Stimulated activated CD4-positive, alpha-beta T cell treated with anti-CD3 and anti-CD28 coated beads, Interleukin-12 subunit alpha, Interleukin-12 subunit beta, amount 100 ng/mL, for 24 hours (primary cell): ENCODE measurements at places on chromosomes 6 and 20.

- DNase-seq: no peak
Measured at GRCh38 chr6:111468329-111469012, 14.5 kb downstream of the REV3L start.

DNA sequence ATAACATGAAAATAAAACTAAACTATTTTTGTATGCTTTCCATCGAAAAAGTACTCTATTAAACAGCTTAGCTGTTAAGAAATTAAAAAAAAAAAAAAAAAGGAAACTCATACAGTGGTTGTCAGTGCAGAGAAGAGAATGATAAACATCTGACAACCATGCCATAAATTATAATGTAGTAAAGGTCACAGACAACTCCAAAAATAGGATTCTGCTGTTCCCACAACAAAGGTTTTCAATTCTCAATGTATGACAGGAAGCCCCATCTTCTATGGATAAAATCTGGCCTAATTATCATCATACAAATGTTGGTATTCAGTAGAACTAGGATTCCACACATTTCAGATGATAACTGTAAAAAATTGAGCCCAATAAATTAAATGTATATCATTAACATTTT is 5.0 kb downstream of the PLN start:
- no peak for DNase-seq

- no peak for DNase-seq
Measured at GRCh38 chr20:326645-327185, 1.4 kb downstream of the SOX12 start.

- DNase-seq: peak; percentile 90
Measured at GRCh38 chr20:63979557-63980316, at the start of gene SAMD10. SAMD10 (minus strand) TSS chr20:63979642; CDS start chr20:63979467, 175 bp downstream.

DNA sequence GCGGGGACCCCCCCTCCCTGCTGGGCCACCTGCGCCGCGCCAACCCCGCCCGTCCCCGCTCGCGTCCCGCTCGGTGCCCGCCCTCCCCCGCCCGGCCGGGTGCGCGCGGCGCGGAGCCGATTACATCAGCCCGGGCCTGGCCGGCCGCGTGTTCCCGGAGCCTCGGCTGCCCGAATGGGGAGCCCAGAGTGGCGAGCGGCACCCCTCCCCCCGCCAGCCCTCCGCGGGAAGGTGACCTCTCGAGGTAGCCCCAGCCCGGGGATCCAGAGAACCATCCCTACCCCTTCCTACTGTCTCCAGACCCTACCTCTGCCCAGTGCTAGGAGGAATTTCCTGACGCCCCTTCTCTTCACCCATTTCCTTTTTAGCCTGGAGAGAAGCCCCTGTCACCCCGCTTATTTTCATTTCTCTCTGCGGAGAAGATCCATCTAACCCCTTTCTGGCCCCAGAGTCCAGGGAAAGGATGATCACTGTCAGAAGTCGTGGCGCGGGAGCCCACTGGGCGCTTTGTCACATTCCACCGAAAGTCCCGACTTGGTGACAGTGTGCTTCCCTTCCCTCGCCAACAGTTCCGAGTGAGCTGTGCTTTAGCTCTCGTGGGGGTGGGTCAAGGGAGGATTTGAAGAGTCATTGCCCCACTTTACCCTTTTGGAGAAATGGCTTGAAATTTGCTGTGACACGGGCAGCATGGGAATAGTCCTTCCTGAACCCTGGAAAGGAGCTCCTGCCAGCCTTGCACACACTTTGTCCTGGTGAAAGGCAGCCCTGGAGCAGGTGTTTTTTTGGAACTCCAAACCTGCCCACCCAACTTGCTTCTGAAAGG is 2.1 kb downstream of the VEGFA start:
- peak; percentile 45 for DNase-seq

- no peak for DNase-seq
Measured at GRCh38 chr6:101543796-101544195, 150.3 kb downstream of the GRIK2 start.

- DNase-seq: peak; percentile 34
Measured at GRCh38 chr6:166515072-166515810, 71.2 kb downstream of the RAMACL start.

DNA sequence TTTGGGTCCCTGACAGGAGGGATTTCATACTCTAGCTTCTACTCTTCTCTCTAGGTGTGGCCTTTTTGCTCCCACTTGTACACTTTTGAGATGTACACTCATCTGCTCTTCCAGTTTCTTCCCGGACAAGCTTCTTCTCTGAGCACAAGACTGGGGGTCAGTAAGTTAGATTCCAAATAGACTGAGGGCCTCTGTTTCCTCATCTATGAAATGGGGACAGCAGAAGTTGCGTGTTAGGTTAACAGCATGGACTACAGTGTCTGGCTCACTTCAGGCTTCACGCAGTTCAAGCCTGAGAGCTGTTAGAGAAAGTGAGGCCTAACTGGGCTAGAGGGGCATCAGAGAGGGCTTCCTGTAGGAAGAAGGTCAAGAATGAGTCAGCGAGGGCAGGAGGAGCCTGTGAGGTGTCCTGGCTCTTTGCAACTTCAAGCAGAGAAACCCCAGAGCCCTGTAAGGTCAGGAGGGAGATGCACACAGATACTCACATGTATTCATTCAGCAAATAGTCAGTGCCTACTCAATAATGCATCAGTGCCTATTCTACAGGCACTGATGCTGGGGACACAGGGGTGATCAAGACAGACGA is 20.6 kb downstream of the XKR7 start:
- no peak for DNase-seq

DNA sequence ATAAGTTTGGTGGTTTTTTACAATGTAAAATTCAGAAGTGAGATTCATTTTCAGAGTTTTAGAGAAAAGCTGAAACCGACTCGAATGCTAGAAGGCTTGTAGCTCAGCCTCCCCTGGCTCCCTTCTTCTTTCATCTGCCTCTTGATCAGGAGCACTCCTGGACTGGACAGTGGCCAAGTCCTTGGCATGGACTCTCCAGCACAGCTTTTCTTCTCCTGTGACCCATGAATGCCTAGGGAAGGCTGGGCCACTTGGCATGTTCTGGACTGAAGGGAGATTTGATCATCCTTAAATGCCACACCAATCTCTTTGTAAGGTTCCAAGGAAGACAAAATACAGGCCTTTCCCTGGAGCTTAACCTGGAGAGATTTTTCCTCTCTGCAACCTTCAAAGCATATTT is 384.0 kb upstream of the SASH1 start:
- DNase-seq: no peak

- no peak for DNase-seq
Measured at GRCh38 chr6:111478749-111479148, 4.3 kb downstream of the REV3L start.

DNA sequence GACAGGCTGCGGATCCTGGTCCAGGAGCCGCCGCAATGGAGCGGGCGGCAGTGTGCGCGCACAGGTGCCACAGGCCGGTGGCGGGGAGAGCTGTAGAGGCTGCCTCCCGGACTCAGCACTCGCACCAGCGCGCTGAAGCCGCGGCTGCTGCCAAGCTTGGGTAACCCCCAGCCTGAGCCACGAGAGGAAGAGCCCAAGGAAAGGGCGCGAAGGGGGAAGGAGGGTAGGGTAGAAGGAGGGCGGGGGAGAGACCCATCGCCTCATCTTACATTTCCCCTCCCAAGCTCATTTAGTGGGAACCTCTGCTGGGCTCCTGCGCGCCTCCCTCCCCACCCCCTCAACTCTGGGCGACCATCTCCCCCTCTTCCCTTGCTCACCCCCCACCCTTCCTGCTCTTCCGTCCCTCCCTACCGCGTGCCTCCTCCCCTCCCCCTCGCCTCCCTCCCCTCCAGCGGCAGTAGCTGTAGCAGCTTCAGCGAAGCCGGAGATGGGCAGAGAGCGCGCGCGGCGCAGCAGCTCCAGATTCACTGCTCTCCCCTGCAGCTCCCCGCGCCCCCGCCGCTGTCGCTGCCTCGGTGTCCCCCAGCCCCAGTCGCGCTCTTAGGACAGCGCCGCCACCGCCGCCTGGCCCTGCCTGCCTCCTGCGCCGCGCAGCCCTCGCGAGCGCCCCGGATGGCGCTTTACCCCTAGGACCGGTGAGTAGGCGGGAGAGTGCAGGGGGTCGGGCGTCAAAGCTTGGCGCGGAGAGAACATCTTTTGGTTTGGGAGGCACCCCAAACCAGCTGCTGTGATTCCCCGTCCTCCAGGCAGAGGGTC is at the start of gene FUT9:
Gene FUT9 (plus strand): TSS at position 457 of the 816 bp plus-strand sequence. CDS start 187,182 bp downstream, outside the sequence.
- DNase-seq: no peak

DNA sequence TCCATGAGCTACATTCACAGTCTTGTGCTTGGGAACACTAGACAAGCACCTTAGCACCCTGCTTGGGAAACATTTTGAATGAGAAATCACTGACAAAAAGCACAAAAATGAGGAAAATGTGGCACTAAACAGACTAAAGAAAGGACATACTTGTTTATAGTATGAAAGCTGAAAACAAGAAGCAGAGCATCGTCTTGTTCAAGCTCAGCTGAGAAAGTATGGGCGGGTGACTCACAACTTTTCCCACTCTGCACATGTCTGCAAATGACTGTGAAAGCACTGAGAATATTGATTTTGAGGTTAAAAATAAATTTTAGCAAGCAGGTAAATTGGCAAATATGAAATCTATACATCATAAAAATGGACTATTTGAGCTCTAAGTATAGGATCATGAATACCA is 725.3 kb downstream of the COL12A1 start:
- DNase-seq: no peak

GRCh38 chr6:9761220-9761619 is 653.7 kb downstream of the TFAP2A start:
- no peak for DNase-seq

DNA sequence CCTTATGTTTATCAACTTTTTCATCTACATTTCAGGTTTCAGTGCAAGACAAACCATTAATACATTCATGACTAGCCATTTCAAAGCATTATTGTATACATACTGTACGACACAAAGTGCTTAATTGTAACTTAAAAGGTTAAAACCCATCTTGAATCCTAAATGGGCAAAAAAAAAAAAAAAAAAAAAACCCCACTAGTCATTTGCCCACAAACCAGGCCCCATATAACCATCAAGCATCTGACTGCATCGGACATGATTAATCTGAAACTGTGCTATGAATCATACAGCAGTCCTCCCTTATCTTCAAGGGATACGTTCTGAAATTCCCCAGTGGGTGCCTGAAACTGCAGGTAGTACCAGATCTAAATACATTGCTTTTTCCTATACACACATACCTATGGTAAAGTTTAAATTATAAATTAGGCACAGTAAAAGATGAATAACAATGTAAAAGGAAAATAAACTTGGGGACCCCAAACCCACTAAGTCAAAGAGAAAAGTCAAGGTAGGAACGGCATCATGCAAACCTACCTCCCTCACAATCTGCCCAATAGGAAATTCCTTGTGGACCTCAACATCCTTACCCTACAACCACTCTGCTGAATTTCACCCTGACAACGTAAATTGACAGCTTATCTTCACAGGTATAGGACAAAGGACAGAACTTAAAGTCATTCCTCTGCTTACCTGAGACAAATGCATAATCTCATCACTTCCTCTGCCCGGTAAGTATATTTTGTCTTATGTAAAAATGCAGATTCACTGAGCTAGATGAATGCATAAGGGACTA is 14.3 kb downstream of the B4GALT5 start:
- DNase-seq: no peak

- DNase-seq: no peak
Measured at GRCh38 chr6:115830895-115831294, 229.8 kb downstream of the FRK start.

GRCh38 chr6:75278474-75279077 is 6.0 kb downstream of the TMEM30A start:
- DNase-seq: no peak

- DNase-seq: no peak
Measured at GRCh38 chr20:46592580-46593362, 42.3 kb upstream of the OCSTAMP start.

DNA sequence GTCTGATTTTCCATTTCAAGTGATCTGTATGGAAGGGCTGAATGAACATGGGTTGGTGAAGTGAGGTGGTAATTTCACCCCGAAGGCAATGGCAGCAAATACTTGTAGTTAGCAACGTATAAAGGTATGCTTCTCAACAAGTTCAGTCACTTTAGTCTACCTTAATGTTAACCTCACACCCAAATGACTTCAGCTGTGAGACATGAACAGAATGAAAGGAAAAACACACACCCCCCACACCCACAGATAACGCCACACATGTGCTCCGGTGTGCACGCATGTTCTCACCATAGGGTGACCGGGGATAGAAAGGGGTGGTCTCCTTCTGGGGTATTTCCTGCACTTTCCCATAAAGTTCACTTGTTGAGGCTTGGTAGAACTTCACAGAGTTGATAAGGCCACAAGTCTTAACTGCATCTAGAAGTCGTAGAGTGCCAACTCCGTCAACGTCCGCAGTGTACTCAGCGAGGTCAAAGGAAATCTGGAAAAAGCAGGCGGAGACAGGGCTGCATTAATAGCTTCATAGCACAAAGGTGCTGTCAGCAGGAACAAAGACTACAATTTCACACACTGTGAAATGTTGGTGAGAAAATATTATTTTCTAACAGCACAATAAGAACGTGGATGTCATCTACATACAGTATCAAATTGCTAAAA is 284.8 kb downstream of the GMDS start:
- DNase-seq: no peak

- peak; percentile 100 for DNase-seq
Measured at GRCh38 chr20:45880988-45881788, at the start of gene ZSWIM1. ZSWIM1 (plus strand) TSS chr20:45881227; CDS start chr20:45882593, 1,366 bp downstream.

DNA sequence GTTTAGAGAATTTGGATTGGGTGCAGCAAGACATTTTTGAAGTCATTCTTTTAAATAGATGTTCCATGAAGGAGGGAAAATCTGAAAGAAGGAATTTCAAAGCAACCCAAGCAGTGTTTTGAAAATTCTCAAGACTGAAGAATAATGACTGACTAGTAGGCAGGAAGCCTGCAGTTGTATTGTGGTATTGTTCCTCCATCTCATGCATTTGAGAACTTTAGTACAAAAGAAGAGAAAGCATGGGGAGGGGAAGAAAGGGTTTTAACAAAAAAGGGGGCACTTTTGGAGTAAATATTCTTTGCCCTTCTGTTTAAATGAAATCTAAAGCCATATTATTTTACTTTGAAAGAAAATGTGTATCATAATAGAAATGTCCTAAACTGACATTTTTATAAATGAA is 6.6 kb downstream of the NCOA3 start:
- DNase-seq: no peak

GRCh38 chr20:38092915-38093314 is 59.4 kb downstream of the RPRD1B start:
- DNase-seq: no peak

GRCh38 chr20:48421547-48421946 is 406.3 kb downstream of the PREX1 start:
- no peak for DNase-seq

- DNase-seq: no peak
Measured at GRCh38 chr6:139485742-139486475, 111.5 kb upstream of the CITED2 start.

GRCh38 chr6:110705543-110705942 is 109.7 kb downstream of the CDK19 start:
- no peak for DNase-seq

DNA sequence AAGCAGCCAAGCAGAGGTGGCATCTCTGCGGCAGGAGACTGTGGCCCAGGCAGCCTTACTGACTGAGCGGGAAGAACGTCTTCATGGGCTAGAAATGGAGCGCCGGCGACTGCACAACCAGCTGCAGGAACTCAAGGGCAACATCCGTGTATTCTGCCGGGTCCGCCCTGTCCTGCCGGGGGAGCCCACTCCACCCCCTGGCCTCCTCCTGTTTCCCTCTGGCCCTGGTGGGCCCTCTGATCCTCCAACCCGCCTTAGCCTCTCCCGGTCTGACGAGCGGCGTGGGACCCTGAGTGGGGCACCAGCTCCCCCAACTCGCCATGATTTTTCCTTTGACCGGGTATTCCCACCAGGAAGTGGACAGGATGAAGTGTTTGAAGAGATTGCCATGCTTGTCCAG is 5.9 kb upstream of the PHF1 start:
- no peak for DNase-seq

- DNase-seq: no peak
Measured at GRCh38 chr6:108838101-108838717, 10.0 kb upstream of the ARMC2 start.

- DNase-seq: peak; percentile 14
Measured at GRCh38 chr6:138107752-138108592, 753 bp upstream of the PERP start.
